ENCODE measurements at places on chromosomes 7 and 10.

DNA sequence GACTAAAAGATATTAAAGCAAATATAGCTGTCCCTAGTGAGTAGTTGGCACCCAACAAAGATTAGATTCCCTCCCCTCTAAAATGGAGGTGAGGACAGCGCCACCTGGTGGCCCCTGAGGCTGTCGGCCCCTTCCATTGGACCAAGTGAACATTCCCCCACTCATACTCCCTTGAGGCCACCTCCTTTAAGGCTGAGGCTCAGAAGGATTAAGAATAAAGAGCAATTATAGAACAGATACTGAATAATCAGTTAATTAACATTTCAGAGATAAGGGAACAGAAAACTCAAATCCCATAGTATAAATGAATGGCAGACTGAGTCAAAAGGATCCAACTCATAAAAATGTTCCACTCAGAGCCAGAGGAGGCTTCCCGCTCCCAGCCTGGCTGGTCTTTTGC, 130.4 kb upstream of the GHITM start:
- DNase-seq = peak; percentile 76

DNA sequence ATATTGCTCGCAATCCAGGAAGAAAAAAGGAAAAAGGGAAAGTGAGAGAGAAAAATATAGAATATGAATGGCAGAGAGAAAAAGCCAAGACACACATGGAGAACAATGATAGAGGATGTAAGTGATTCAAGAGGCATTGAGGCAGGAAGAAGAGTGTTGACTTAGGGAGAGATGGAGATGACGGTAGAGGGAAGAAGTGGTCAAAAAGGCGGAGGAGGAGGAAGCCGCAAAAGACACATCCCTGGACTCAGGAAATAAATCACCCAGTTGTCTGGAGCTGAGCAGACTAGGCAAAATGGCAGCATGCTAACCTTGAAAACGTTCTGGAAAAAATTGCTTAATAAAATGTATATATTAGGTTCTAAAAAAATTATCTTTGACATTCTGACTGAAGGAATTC, 17.7 kb upstream of the GPR37 start:
- DNase-seq = no peak

DNA sequence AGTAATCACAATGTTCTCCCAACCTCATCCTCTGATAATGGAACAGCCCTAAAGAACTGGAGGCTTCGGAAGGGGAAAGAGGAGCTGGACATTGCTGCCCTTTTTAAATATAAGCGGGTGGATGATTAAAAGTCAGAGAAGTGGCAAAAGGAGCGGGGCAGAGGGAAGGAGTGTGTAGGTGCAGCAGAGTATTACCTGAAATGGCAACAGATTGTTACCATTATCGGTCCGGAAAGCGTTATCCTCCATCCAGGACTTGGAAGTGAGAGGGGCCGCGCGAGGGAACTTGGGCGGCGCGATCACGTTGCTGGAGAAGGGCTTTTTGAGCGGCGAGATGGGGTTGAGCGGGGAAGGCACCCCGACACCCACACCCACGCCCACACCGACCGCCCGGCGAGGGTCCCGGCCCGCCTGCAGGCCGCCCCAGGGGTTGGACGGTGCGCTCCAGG, 51.7 kb downstream of the CPEB3 start:
- DNase-seq = peak; percentile 3

- DNase-seq = no peak
Measured at GRCh38 chr7:95910341-95910740, 138.0 kb downstream of the DYNC1I1 start.

DNA sequence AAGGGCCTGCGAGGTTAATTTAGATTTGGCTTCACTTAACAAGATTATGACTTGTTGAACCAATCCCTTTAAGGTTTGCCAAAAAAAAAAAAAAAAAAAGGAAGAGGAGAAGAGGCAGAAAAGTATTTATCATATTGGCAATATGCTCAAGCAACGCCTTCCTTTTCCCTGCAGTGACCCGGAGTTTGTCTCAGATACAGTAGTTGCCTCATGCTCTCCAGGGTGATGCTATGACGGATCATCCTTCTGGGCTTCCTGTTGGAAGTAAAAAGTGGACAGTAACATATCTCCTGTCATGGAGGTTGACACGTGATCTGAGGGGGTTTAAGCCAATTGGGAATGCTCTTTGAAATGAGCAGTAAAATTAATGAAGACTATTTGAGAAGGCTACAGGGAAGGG, 117.3 kb downstream of the BMPER start:
- DNase-seq = no peak

All from A673 (cell line).